ENCODE measurements at places on chromosomes 16 and 17.
A peak's percentile ranks its signal among the peaks of the same experiment; 100 is the strongest.

DNA sequence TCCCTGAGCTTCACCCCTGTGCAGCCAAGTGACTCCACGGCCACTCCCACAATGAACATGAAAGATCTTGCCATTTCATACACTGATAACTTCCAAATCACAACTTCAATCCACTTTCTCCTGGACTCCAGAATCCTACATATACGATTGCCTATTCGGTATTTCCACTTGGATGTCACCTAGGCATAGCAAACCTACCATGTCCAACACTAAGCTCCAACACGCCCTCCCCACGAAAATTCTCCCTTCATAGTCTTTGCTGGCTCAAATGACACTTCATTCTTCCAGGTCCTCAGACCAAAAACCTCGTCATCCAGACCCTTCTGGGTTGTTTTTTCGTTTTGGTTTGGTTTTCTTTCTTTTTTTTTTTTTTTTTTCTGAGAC, 1.9 kb downstream of the GLTPD2 start:
- DNase-seq: no peak

DNA sequence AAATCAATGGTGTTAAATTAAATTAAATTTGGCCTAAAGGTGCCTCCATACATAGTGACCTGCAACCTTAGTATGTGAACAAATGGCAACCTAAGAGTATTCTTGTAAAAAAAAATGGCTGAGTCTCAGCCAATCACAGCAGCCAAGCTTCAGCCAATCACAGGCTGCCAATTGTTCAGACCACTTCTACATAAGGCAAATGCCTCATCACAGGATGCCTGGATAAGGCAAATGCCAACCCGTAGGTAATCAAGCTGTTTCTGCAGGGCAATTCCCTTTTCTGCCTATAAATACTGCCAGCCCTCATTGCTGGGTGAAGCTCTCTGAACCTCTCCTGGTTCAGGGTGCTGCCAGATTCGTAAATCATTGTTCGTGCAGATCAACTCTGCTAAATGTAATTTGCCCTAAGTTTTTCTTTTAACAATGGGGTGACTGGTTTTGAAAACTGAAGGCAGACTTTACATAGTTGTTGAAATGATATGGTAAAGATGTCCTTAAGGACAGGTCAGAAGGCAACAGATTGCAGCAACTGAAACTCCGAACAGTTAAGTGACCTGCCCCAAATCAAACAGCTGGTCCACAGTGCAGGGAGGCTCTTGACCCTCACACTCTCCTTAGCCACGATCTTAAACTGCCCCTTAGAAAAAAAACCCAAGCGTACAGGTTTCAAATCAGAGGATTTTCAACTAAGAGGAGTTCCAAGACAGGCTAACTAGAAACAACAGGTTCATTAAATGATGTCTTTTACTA, 50.3 kb downstream of the N4BP1 start:
- no peak for DNase-seq

GRCh38 chr17:2172077-2172851, 117.4 kb downstream of the HIC1 start:
- DNase-seq: no peak

- DNase-seq: no peak
Observed at GRCh38 chr16:73006026-73006425, 41.9 kb downstream of the ZFHX3 start.

DNA sequence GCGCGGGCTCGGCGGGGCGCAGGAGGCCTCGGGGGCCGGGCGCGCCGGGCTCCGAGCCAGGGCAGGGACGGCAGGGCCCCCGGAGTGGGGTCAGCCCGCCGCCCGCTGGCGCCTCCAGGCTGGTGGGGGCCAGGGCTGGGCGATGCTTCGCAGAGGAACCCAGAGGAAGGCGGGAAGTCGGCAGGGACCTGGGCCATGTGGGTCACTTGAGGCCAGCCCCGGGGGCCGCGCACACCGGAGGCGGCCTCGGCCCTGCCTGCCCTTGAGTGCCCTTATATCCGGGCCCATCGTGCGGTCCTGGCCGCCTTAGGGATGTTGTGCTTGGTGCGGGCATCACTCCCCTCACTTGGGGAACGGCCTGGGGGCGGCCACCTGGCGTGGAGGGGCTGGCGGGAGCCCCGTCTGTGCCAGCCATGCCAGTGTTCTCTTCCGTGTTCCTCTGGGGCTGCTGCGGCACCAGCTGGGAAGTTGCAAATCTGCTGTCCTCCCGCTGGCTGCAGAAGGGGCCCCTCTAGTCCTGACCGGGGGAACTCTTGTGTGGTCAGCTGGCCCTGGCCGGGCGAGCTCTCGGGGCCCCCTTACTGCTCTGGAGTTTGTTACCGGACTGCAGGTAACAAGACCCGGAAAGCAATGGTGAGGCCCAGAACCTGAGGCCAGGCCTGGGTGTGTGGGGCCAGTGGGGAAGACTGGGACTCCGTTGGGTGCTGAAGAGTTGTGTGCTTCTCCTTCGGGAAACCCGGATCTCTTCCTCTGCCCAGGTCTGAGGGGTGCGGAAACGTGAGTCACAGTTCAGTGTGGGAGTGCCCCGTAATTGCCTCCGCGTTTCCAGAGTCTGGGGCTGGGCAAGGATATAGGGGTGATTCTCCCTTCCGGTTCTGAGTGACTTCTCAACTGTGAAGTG, 849 bp downstream of the CAPN15 start:
- DNase-seq: peak; percentile 12

DNA sequence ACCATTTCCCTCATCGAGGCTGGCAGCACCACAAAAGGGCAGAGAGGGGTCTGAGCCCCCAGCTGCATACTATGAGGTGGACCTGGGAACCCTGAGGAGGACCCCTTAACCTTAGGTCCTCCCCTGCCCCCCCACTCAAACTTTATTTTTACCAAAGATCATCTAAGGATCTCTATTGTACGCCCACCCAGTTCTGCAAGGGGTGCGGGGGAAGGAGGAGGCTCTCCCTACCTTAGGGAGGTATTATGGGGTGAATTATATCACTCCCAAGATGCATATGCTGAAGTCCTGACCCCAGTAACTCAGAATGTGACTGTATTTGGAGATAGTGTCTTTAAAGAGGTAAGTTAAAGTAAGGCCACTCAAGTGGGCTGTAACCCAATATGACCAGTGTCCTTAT, 26.8 kb upstream of the EMP2 start:
- no peak for DNase-seq

GRCh38 chr17:73770115-73770848, 126.0 kb upstream of the SDK2 start:
- no peak for DNase-seq

- no peak for DNase-seq
Observed at GRCh38 chr16:1909561-1910231, 8.5 kb downstream of the HS3ST6 start.

DNA sequence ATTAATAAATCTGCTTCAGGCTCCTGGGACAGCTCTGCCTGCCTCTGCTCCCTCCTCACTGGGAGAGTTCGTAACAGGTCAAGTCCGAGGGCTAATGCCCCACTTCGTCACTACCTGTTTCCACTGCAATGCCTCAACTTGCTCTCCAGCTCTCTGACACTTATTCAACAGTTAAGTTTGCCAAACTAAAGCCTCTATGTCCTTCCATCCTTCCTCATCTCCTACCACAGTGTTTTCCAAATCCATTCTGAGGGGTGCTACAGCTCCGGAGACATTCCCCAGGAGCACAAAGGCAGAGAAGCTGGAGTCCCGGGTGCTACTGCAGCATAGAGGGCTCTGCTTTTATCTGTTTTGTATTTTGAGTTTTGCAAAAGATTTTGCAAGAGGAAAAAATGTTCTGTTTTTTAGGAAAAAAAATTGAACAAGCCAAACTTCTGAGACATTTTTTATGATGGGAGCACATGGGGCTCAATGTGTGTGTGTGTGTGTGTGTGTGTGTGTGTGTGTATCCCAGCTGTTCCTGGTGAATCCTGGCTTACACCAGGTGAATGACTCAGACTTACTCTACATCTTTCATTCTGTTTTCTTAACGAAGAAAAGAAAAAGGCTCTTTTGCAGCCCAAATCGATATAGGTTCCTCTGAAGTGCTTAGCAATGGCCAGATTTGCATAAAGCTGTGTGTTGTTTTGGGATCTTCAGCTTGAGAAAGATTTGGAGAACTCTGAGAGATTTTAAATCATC, 46.1 kb upstream of the MYOCD start:
- no peak for DNase-seq

GRCh38 chr16:21321736-21322135, 43.6 kb upstream of the CRYM start:
- no peak for DNase-seq

DNA sequence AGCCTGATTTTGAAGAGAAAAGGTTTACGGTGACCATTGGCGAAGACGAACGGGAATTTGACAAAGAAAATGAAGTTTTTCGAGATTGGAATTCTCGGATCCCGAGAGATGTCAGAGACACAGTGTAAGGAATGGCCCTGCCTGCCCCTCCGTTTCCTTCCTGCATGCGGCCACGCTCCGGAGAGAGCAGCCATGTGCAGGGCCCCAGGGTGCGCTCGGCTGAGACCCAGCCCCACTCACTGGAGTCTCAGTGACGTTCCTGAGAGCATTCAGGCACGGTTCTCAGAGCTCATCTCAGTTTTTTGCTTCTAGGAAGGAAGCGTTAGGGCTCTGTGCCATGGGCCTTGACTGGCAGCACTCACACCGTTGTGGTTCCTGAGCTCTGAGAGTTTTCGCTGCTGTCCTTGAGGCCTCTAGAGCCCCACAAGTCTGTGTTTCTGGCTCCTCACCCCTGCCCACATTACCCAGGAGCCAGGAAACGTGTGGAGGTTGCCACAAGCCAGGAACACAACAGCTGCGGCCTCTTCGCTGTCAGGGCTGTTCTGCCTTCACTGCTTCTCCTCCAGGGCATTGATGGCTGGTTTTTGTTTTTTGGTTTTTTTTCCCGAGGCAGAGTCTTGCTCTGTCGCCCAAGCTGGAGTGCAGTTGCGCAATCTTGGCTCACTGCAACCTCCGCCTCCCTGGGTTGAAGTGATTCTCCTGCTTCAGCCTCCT, 29.8 kb downstream of the ZC3H18 start:
- DNase-seq: no peak

DNA sequence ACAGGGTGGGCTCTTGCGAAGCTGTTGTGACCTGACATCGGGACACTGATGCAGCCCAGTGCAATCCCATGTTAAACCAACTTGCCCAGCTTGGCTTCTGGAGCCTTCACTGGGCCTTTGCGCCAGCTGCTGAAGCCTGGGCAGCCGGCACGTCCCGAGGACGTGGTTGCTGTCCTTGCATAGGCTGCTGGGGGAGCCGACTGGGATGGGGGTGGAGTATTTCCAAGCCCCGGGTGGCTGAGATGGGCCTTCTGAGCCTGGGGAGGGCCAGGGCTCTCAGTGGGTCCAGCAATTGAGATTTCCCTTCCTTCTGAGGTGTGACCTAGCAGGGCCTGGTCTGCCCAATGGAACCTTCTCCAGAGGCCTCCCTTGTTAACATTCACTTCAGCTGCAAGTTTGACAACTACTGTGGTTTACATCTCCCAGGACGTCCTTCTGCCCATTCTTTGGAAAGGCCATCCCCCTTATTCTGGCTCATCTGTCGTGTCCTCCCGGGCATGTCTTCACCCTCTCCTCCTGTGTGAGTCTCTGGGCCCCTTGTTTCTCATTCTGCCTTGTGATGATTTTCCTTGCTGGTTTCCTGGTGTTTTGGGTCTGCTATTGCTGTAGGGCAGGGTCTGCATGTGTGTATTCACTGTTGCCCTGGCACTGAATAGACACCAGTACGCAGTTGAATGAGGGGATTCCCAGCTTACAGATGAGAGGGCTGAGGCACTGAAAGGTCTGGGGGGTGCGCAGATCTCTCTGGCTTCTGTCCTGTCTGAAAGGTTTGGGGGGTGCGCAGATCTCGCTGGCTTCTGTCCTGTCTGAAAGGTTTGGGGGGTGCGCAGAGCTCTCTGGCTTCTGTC, 34.4 kb downstream of the HAPSTR1 start:
- no peak for DNase-seq

DNA sequence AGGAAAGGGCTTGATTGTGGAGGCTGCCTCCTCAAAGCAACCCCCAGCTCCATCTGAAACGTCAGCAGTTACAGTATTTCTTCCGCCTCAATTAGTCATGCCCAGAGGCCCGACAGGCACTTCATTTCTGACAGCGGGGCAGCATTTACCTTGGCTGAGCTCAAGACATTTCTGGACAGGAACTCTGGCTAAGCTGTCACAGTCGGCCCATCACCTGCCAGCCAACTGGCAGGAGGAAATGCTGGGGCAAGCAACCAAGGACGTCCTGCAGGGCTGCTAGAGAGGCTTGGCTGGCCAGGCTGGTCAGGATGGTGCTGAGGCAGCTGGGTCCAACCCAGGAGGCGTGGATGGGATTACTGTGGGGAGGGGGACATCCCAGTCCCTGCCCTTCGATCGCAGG, 27.8 kb downstream of the PLXDC1 start:
- DNase-seq: no peak

- DNase-seq: no peak
Observed at GRCh38 chr17:13508896-13509295, 92.8 kb downstream of the HS3ST3A1 start.

- DNase-seq: peak; percentile 12
Observed at GRCh38 chr16:66905633-66906539, 12.8 kb downstream of the CDH16 start.

All from stimulated activated CD4-positive, alpha-beta T cell treated with anti-CD3 and anti-CD28 coated beads, TNF-alpha, amount 100 ng/mL, for 1 hour (primary cell).